ENCODE measurements at places on chromosomes 12 and 14.
A peak's percentile ranks its signal among the peaks of the same experiment; 100 is the strongest.

DNA sequence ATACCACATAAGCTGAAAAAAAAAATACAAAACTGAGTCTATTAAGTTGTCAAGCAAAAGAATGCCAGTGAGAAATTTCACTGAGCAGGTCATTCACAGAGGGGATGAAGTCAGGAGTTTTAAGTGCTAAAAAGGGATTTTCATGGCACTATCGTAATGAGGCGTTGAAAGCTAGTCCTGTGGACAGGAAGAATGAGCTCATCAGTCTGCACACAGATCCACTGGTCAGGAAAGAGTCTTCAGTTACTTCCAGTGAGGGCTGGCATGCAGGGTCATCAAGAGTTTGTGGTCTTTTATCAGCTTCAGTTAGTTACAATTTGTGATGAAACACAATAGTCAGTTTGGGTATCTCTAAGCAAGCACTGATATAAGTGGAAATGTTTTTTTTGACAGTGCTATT, 88.1 kb upstream of the WSCD2 start:
- H3K4me3 ChIP-seq, result no peak overlapping the region
- H3K27me3 ChIP-seq, result peaks cover 37% of the 10 kb centered on the region
- H3K4me1 ChIP-seq, result peaks cover 4% of the 10 kb centered on the region
- no peak for DNase-seq
- no peaks in the 10 kb centered on the region for H3K36me3 ChIP-seq

DNA sequence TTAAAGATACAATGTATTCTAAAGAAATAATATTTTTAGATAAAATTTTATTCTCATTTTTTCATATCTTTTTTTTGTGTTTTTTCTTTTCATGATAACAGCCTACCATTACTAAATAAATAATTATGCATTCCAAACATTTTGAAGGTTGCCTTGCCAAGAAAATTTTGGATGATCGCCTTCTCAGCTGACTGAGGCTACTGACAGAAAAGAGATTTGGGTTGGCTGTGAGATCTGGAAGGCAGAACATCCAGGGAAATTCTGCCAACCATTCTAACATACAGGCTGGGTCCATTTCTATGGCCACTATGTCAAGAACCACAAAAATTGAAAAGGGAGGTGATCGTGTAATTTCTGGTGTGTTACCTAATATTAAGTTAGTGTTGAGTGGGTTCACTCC, 48.1 kb downstream of the GALNT8 start:
- peaks cover 12% of the 10 kb centered on the region for H3K36me3 ChIP-seq
- no peak for DNase-seq
- no peak overlapping the region for H3K4me3 ChIP-seq
- no peak overlapping the region for H3K27ac ChIP-seq

DNA sequence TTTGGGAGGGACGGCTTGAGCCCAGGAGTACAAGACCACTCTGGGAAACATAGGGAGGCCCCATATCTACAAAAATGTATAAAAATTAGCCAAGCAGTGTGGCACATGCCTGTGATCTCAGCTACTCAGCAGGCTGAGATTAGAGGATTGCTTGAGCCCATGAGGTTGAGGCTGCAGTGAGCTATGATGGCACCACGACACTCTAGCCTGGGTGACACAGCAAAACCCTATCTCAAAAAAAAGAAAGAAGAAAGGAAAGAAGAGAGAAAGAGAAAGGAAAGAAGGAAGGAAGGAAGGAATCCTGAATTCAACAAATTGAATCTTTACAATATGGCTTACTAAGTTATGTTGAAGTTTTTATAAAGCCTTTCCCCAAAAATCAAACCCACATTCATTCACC, 2.1 kb downstream of the KIF21A start:
- DNase-seq, result no peak
- H3K4me1 ChIP-seq, result peaks cover 38% of the 10 kb centered on the region
- peak overlapping the region; percentile 95 for H3K4me3 ChIP-seq
- peak overlapping the region; percentile 81 for H3K27ac ChIP-seq
- H3K27me3 ChIP-seq, result no peaks in the 10 kb centered on the region

GRCh38 chr12:27818401-27818918, 38.4 kb upstream of the MANSC4 start:
- H3K36me3 ChIP-seq, result no peaks in the 10 kb centered on the region
- peaks cover 2% of the 10 kb centered on the region for H3K27me3 ChIP-seq
- H3K4me1 ChIP-seq, result no peaks in the 10 kb centered on the region
- no peak overlapping the region for H3K4me3 ChIP-seq
- DNase-seq, result no peak

DNA sequence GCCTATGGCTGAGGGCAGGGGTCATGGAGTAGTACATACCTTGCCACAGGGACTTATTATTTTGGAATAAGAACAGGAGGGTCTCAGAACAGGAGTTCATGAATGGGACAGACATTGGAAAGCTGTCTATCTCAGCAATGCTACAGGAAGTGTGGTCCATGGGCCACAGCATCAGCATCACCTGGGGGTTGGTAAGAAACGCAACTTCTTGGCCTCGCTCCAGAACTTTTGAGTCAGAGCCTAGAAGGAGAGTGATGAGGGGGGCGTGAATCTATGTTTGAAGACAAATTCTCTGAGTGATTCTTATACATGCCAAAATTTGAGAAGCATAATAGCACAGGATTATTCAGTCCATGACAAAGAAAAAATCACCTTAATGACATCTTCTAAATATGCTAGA, 156.6 kb downstream of the RPAP3 start:
- peaks cover 8% of the 10 kb centered on the region for H3K4me1 ChIP-seq
- H3K4me3 ChIP-seq, result no peak overlapping the region
- H3K27me3 ChIP-seq, result peaks cover 50% of the 10 kb centered on the region
- no peak for DNase-seq
- peaks cover 3% of the 10 kb centered on the region for H3K36me3 ChIP-seq

GRCh38 chr14:100981809-100982208, 78.3 kb upstream of the RTL1 start:
- no peak overlapping the region for H3K4me3 ChIP-seq
- H3K27me3 ChIP-seq, result peaks cover 14% of the 10 kb centered on the region

DNA sequence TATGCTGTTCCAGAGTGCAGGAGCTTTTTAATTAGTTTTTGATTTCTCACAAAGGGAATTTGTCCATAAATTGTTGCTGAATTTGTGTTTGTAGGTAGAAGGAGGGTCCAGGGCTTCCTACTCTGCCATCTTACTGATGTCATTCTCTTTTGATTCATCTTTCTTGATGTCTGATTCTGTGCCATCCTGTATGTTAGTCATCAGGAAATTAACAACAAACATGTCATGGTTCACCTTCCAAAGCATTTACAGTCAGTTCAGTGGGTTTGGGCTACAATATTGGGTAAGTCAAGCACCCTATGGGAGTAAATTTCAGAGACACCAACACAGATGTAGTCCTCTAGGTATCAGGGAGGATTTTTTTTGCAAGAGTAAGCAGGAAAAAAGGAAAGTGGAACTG, 135.2 kb upstream of the SLC38A2 start:
- no peaks in the 10 kb centered on the region for H3K4me1 ChIP-seq
- no peak overlapping the region for H3K4me3 ChIP-seq
- DNase-seq, result no peak
- no peaks in the 10 kb centered on the region for H3K27me3 ChIP-seq
- H3K27ac ChIP-seq, result no peak overlapping the region
- peaks cover 15% of the 10 kb centered on the region for H3K36me3 ChIP-seq

DNA sequence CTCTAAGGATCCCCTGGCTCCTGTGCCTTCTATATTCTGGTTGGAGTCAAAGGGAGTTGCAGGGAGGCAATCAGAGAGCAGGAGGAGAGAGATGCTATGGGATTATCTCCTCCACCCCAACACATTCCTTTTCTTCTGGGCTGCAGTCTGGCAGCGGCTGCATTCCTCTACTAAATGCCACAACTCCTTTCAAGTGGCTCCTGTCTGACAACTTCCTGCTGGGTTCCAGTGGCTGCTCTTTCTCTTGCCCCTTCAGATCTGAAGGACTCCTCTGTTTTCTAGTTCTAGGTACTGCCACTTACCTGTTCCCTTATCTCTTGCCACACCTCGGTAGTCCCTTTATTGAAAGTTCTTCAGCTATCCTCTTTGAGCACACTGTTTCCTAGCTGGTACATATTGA, 425.0 kb downstream of the SNAPC1 start:
- DNase-seq, result no peak
- H3K4me1 ChIP-seq, result no peaks in the 10 kb centered on the region
- no peaks in the 10 kb centered on the region for H3K36me3 ChIP-seq
- peaks cover 24% of the 10 kb centered on the region for H3K27me3 ChIP-seq

DNA sequence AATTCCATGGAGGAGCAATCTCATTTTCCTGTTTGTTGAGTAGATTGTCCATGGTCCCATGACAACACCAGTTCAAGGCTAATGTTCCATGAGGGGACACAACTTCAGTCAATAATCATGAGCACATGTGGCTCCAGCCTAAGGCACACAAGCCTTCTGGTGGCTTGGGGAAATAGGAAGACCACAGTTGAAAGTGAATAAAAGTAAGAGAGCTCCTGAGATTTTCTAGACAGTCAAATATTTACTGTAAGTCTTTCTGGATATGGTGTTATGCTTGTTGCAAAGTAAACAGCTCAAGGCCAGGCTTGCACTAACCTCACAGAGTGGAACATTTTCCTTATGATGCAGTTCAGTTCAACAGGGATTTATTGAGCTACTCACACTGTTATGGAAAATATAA, 206.9 kb upstream of the SLC38A2 start:
- no peak for DNase-seq
- no peak overlapping the region for H3K27ac ChIP-seq
- H3K36me3 ChIP-seq, result peaks cover 19% of the 10 kb centered on the region
- H3K27me3 ChIP-seq, result no peaks in the 10 kb centered on the region
- no peaks in the 10 kb centered on the region for H3K4me1 ChIP-seq

DNA sequence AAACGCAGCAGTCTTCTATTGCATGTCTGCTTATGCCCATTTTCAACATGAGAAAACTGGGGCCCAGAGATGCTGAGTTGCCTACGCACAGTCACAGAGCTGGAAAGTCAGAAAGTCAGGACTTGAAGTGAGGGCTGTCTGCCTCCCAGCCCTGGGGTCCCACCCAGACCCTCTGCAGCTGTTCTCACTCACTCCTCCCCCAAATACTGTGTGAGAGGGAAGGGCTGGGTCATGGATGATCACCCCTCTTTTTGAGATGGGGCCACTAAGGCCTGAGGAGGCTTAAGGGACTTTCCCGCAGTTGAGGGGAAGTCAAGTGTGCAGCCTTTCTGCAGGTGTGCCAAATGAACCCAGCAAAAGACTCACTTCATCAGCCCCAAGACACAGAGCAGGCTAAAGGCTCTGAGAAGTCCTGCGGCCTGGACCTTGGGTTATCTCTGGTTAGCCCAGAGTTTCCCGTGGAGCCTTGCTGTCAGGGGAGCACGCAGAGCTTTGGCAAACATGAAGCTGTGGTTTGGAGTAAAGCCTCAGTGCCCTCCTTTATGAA, 18.7 kb downstream of the DTX1 start:
- peak overlapping the region; percentile 80 for H3K27ac ChIP-seq
- H3K27me3 ChIP-seq, result peaks cover 74% of the 10 kb centered on the region
- H3K36me3 ChIP-seq, result no peaks in the 10 kb centered on the region
- H3K4me1 ChIP-seq, result peaks cover 9% of the 10 kb centered on the region

GRCh38 chr12:69501154-69501895, 31.1 kb downstream of the FRS2 start:
- no peak overlapping the region for H3K27ac ChIP-seq
- H3K4me3 ChIP-seq, result no peak overlapping the region
- DNase-seq, result no peak
- H3K4me1 ChIP-seq, result peaks cover 5% of the 10 kb centered on the region
- no peaks in the 10 kb centered on the region for H3K27me3 ChIP-seq

- DNase-seq, result peak; percentile 14
- H3K27me3 ChIP-seq, result peaks cover 82% of the 10 kb centered on the region
- H3K4me1 ChIP-seq, result peaks cover 9% of the 10 kb centered on the region
- H3K36me3 ChIP-seq, result no peaks in the 10 kb centered on the region
These were observed 807 bp downstream of the B4GALNT3 start for GRCh38 chr12:460261-461230.

GRCh38 chr14:77585385-77585784, 31.1 kb downstream of the SPTLC2 start:
- peaks cover 2% of the 10 kb centered on the region for H3K36me3 ChIP-seq
- H3K4me1 ChIP-seq, result peaks cover 17% of the 10 kb centered on the region
- no peak overlapping the region for H3K27ac ChIP-seq
- H3K4me3 ChIP-seq, result no peak overlapping the region
- H3K27me3 ChIP-seq, result no peaks in the 10 kb centered on the region
